ENCODE measurements at places on chromosomes 1 and 21. TPM values are rescaled to one million over a fixed set of nuclear protein-coding genes. Genes with fewer than 3 reads are reported as not detected.

- DNase-seq: peak; percentile 94
These were observed at the start of gene ABCB10 for GRCh38 chr1:229558460-229559335. TSS of gene ABCB10 (minus strand) at chr1:229558707. CDS start at chr1:229558652, 55 bp downstream.

DNA sequence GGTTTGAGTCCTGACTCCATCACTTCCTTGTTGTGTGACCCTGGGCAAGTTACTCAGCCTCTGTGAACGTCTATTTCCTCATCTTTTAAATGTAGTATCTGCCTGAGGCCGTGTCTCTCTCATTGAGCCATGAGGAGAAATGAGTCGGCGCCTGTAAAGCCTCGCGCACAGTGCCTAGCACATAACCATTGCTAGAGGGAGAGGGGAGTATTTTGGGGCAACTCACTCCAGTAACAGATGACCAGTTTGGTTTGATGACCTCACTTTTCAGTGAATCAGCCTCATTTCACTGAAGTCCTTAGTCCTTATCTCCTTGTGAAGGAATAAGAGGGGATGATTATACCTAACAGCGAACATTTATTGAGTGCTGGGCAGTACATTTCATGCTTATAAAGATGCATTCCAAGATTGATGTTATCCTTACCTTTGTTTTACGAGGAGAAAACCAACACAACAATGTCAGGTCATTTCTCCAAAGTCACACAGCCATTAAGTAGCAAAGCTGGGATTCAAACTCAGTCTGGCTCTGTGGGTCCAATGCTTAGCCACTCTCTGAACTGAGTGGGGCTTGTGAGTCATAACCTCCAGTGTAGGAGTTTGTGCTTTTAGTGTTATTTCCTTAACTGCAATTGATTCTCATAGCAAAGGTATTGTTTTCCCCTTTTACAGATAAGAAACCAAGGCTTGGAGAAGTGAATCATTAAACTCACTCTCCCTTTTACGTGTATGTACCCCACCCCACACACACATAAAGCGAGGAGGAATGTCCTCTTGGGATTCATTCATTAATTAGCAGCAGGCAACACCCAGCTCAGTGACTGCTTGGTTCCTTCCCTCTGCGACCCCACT, 25.9 kb downstream of the KCNC4 start:
- peak; percentile 87 for DNase-seq

DNA sequence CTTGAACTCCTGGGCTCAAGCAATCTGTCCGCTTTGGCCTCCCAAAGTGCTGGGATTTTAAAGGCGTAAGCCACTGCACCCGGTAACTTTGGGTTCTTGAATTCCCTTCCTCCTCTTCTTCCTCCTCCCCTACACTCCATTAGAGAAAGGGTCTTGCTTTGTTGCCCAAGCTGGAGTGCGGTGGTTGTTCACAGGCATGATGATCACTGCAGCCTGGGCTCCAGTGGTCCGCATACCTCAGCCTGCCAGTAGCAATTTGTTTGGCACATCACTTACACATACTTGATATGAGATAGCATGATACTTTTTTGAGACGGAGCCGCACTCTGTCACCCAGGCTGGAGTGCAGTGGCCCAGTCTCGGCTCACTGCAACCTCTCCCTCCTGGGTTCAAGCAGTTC, 2.2 kb downstream of the DEGS1 start:
- DNase-seq: no peak

GRCh38 chr1:59747420-59748024, 67.2 kb upstream of the HOOK1 start:
- DNase-seq: no peak

- no peak for DNase-seq
These were observed 60.9 kb upstream of the IFNAR2 start for GRCh38 chr21:33168886-33169285.

DNA sequence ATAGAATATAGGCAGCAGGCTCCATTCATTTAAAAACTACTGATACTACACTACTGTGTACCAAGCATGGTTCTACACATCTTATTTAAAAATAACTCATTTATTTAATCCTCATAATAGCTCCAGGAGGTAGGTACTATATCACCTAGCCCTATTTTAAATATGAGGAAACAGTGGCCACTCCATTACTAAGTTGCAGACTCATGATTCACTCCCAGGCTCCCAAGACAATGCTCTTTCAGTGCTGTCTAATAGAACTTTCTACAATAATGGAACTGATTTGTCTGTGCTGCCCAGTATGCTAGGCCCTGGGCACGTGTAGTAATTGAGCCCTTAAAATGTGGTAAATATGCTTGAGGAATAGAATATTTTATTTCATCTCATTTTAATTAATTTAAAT, 357.1 kb downstream of the LTN1 start:
- DNase-seq: no peak

DNA sequence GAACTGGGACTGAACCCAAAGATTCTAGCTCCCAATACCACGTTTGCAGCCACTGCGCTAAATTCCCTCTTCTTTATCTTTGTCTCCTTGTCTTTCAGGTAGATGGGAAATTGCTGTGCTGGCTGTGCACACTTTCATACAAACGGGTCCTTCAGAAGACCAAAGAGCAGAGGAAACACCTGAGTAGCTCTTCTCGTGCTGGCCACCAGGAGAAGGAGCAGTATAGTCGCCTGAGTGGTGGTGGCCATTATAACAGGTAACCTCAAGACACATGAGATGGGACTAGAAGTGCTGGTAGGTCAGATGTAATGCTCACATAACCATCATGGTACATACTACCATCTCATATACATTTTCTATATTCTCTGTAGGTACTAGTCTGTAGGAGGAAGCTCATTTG, 18.8 kb downstream of the FAM76A start:
- no peak for DNase-seq

The PLA2G2A gene
- not detected for total RNA-seq

The CXADR gene
- 16.4 TPM for total RNA-seq

The CELA3A gene
- total RNA-seq: not detected

Measured in RPMI7951 (cell line).